Left kidney (tissue), 8 donors: ENCODE measurements at places on chromosomes 2 and 18.

DNA sequence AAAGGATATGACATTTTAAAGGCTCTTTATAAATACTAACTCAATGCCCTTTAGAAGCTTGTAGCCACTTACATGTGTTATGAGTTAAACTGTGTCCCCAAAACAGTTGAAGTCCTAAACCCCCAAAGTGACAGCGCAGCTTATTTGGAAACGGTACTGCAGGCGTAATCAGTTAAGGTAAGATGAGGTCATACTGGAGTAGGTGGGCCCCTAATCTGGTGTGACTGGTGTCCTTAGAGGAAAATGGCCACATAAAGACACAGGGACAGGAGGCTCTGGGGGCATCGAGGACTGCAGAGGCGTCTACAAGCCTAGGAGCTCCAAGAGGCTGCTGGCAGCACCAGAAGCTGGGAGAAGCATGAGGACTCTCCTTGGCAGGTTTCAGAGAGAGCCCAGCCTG, 8.5 kb downstream of the TXNL4A start:
- no peak for DNase-seq

DNA sequence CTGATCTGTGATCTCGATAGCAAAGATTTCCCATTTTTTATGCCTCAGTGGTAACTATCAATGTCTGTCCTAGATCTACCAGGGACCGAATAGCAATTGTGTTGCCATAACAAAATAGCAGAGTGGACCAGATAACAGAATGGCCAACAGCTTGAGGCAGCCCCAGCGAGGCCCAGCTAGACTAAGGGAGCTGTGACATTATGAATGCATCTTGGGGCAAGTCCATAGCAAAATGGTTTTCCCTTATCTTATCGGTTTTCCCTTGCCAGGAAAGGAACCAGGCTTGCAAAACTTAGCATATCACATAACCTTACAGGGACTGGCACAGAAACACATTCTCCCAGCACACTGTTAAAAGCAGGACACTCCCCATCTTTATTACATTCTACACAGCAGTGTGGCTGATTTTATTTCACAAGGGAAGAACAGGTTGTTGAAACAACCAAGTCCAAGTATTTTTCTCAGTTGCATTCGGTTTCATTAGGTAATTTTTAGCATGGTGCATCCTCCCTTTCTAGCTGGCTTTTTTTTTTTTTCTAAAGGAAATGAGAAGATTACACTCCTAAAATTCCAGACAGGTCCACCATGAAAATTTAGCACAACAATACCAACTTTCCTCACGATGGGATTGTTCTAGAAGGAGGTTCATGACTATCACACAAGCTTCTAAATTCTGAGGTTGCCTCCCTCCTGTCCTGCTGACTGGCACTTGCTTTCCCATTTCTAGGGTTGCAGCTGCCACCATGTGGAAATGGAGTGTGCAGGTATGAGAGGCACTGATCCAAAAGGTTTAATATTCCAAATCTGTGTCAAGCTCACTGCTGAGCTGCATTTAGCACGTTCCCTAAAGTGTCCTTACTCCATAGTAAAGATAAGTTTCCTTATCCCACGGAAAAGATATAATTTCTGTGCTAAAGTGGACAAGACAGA, 97.0 kb upstream of the SLC35G4 start:
- DNase-seq: no peak

DNA sequence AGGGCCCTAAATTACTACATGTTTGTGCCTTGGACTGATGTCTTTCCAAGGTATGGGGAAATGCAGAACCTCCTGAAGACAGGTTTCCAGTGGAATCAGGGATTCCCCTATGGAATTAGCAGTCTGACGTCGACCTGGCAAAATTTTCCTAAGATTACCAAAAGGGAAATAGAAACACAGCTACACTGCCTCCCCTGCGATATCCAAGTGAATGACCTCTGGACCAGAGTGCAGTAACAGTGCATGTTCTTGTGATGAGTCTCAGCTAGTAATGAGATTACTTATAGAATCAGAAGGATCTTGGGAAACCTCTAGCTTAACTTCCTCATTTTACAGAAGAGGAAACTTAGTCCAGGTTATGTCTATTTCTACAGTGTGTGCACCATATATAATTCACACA, 21.3 kb upstream of the CHST9 start:
- DNase-seq: no peak

DNA sequence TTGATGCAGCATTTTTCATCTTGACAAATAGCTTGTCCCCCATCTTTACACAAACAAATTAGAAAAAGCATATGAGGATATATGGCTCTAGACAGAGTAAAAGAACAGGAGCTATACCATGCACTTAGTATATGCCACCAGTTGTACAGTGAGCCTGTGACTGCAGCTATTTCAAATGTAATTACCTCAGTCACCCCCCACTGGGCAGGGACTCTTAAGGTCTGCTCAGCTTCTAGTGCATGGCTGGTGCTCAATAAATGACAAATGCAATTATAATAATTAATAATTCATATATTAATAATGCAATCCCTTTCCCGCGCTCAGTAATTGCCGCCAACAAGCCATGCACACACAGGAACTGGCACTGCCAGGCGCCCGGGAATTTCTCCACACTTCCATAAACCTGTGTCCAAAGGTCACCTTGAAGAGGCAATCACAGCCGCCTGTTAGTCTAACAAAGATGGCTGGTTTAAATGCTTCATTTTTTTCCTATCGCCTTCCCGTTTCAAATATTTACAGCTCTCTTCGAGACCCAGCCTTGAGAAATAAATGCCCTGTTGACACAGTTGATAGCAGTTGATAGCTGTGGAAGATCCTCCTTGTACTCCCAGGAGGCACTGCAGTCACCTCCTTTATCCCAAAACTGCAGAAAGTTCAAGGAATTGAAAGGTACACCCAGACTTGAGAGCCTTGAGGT, 156.6 kb downstream of the INO80D start:
- no peak for DNase-seq

DNA sequence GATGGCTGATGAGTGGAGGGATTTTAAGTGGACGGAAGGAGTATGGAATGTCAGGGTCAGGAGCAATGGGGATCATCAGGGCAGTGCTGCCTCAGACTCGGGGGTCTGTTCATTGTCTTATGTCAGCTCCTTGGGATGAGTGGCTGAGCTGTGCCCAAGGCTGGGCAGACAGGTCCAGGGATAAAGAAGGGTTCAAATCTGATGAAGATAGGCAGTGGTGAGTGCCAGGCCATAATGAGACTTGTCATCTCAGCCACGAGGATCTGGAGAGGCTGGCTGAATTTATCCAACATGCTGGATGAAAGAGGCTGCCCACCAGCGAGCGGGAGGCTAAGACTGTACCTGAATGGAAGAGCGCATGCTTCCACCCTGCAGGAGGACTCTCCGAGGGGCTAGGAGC, 46.3 kb upstream of the APCDD1 start:
- DNase-seq: no peak

- DNase-seq: no peak
Observed at GRCh38 chr18:52615943-52616342, 275.9 kb downstream of the DCC start.

DNA sequence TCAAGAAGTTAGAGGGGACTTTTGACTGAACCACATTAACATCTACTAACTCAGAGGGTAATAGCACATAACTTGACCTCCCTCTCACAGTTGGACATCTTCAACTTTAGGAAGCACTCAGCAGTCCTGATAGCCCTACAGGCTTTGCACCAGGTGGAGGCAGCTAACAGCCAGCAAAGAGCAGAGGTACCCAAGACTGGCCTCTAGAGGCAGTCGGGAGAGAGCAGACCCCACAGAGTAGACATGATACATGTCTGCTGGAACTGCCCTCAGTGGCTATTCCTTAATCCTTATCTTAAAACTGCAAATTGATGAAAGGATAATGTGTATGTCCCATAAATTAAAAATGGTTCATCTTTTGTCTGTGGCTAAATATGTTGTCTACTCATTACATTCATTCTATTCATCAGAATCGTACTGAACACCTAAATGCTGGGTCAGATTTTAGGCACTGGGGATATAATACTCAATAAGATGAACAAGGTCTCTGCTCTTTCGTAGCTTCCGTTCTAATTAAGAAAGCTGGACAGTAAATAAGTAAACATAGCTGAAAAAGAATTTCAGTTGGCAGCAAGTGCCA, 49.8 kb downstream of the CAB39 start:
- no peak for DNase-seq

GRCh38 chr2:42029171-42029570, 18.6 kb upstream of the PKDCC start:
- no peak for DNase-seq

DNA sequence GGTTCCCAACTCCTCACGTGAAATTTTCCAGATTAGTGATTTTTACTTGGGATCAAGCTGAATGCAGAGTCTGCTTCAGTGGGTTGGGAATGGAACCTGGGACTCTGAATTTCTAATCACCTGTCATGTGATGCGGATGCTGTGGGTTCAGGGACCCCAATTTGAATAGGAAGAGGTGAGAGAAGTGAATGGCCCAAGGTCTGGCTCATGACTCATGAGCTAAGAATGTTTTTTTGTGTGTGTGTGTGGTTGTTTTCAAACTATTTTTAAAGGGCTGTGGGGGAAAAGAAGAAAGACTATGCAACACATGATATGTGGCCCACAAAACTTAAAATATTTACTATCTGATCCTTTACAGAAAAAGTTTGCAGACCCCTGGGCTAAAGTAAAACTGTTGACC, 108.5 kb upstream of the CYRIA start:
- no peak for DNase-seq

- no peak for DNase-seq
Observed at GRCh38 chr2:196331143-196331542, 159.8 kb upstream of the STK17B start.

DNA sequence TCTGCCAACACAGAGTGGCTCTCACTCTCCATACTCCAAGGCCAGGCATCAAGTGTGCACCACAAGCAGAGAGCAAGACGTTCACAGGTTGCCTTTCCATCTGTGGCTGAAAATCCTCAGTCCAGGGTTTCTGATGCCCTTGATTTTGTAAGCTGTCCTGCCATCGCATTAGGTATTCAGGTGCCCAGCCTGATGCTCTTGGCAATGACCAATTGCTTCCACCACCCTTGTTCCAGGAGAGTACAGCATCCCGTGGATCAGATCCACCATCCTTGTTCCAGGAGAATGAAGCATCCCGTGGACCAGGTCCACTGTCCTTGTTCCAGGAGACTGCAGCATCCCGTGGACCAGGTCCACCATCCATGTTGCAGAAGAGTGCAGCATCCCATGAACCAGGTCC, 133.4 kb upstream of the GPC1 start:
- no peak for DNase-seq

DNA sequence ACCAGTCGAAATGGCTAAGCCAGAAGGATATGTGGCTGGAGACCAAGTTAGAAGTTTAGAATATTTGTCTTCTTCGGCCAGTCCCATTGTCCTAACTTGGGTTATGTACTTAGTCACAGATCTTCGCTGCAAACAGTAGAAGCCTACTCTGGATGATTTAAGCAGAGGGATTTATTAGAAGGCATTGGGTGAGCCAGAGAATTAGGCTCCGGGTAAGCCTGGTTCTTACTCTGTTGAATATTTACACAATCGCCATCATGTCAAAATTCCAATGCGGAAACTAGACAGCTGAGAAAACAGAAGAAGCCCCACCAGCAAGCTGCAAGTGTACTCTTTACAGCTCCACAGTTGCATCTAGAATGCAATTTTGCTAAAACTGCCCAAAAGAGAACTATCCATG, 276.6 kb downstream of the CMPK2 start:
- no peak for DNase-seq

DNA sequence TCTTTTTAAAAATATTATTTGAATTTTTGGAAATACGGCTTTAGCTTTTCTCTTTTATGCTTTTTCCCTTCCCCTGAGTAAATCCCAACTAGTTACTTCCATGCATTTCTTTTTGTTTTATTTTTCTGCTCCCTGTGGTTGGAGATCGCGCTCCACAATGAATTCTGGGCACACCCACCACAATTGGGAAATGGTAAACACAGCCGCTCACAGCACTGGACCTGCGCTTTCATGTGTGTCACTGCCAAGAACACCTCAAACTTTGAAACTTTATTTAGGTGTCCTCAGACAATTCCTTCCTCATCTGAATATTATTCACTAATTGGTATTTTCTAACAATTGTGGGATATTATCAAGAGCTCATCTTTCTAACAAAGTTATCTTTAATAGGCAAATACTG, 82.8 kb upstream of the TMEM18 start:
- DNase-seq: no peak

GRCh38 chr2:77797088-77797487, 274.9 kb upstream of the LRRTM4 start:
- no peak for DNase-seq

DNA sequence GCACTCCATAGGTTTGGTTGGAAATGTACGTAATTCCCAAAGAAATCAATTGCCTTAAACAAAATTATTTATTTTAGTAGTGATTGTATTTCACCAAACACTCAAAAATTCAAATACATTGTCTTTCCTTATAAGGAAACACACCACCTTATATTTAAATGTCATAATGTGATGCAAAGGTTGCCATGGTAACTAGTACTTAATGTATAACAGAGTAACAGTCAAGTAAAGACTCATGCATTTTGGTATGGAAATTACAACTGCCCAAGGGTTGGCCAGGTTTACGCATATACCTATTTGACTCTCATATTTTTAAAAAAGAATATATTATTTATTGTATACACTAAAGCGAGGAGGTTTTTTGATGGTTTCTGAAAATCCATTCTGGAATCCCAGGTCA, 231.2 kb downstream of the TCF4 start:
- no peak for DNase-seq

DNA sequence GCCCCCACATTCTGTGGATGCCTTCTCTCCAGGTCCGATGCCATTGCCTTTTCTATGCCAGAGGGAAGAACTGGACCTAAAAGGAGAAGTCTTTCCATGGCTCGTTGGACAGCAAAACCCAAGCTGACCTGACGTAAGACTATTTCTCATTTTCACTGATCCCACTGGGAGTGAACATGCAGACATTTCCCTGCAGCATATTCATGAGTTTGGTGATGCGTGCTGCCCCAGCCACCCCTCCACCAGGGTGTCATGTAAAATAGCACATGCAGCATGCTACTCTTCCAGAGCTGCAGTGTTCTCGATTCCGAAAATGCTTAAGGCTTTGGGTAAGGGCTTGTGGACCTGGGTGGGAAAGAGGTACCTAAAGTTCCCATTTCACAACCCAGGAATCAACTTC, 221.2 kb downstream of the UXS1 start:
- no peak for DNase-seq

GRCh38 chr2:164495491-164496223, 125.6 kb downstream of the GRB14 start:
- peak; percentile 27 for DNase-seq

DNA sequence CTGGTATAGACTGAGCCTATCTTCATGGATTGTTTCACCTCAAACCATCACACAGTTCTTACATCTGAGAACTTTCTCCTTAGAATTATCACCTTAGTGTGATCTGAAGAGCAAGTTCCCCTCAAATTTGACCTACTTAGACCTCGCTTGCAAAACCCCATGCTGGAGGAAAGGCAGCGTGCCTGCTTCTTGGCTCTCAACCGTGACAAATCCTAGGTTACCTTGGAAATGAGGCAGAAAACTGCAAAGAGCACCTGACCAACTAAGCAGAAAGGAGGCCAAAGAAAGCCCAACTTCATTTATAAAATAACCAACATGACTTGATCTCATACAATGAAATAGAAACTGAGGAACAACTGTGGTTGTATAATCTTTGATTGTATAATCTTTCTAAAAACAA, 146.4 kb downstream of the RAB3GAP1 start:
- peak; percentile 25 for DNase-seq
